ENCODE measurements at places on chromosomes 11 and 22.

DNA sequence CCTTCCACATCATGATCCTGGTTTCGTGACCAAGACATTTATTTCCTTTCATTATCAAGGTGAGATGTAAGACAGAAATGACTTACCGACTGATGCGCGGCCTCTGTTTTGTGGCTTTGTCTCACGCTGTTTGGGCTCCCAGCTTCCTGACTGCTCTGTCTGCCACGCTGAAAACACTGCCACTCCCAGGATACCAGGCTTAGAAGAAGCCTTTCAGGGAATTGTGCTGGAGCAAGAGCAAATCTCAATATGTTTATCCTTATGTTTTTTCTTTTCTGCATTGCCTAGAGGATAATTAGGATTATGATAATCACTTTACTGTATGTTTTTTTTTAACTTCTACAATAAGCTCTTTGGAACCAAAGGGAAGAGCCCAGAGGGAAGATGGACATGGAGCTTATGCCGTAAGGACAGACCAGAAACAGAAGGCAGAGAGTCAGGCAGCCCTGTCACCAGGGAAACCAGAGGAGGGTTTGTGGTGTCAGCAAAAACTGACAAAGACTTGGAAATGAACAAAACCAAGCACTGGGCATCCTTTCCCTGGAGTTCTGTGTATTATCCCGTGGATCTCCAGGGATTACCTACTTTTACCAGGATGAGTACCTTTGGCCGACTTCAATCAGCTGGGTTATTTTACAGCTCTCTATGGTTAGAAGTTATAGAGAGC is 68.2 kb upstream of the ISX start:
- DNase-seq = no peak

DNA sequence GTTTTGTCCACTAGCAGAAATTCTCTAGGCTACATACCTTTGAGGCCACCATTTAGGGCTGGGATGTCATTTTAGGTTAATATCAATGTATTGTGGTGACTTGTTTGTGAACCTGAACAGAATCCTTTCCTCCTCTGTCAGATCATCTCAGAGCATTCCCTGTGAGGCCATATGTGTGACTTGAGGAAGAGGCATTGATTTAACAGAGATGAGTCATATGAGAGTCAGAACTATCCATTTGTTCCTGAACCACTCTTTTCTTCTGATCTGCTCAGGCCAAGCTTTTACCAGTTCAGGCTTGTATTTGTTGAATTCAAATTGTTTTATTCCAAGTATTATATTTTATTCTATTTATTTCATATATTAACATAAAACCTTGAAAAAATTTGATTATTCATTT is 6.9 kb upstream of the OR4C6 start:
- DNase-seq = no peak

DNA sequence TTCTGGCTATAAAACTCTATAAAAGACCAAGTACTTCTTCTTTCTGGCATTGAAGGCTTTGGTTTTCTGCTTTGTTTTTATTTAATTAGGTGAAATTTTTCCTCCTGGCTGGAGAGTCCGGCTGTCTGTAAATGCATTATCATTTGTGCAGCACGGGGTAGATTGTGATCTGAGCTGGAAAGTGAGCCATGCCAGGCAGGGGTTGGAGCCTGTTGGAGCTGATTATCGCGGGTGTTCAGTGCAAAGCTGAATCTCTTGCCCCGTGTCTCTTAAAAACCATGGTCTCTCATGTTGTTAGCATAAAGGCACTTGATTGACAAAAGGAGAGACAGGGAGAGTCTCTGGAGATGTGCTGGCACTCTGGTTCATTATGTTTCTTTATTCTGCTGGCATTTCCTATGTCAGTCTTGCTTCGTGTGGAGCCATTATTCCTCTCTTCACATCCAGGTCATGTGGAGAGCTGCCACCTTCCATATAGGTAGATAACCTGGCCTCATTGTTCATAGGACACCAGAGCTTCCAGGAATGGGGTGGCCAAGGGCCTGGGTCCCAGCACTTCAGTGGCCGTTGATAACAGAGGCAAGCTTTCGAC is 75.2 kb downstream of the LDLRAD3 start:
- DNase-seq = no peak

DNA sequence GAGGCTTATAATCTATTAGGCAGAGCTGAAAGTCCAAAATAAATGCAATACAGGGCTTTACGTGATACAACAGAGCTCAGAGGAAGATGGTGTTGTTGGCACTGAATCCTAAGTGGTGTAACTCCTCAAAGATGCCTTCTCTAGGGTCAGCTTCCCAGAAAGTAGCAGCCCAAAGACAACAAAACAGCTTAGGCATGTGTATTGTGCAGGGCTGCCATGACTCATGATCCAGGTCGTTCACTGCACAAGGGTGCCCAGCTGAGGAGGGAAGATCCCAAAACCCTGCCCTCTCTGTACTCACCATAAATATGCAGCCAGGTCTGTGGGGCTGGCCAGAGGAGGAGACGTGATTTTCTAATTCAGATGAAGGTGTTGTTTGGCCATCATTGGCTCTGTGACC is 59.4 kb upstream of the NNMT start:
- no peak for DNase-seq

GRCh38 chr11:20632169-20632532 is 32.7 kb downstream of the SLC6A5 start:
- DNase-seq = no peak

- no peak for DNase-seq
Measured at GRCh38 chr22:20413217-20414058, 19.5 kb downstream of the ZNF74 start.

GRCh38 chr11:15074206-15075161 is 1.1 kb downstream of the CALCB start:
- peak; percentile 38 for DNase-seq

- DNase-seq = no peak
Measured at GRCh38 chr22:43114958-43115357, 4.4 kb downstream of the BIK start.

DNA sequence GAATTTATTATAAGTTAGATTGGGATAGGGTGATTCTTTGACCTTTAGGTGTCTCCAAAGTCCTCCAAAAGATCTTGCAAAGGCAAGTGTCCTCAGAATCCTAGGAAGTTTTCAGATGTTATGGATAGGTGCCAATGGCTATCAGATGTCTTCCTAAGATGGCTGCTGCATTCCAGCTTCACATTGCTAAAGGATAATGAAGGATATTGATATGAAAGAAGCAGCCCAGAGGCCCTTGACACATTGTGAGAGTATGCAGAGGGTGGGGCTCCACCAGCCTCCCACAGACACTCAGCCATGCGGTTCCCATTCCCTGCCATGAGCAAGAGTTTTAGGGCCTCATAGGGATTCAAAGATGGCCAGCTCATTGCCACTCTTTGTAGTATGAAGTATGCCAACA is 22.3 kb upstream of the GLYATL2 start:
- no peak for DNase-seq

DNA sequence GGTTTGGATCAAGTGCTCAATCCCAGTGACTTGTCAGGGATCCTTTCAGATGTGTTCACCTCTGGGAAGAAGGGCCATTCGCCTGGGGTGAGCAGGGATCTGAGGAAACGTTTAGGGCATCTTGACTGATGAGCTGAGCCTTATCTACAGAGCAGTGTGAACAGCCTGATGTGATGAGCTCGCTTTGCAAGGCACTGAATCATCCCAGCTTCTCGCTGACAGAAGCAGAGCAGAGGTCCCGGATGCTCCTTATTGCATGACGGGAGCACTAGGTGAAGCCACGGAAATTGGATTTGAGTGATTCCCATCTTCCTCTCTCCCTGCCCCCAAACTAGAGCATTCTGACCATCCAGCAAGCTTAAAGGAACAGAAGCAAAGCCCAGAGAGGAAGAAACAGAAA is 46.5 kb downstream of the SEZ6L start:
- DNase-seq = no peak

GRCh38 chr11:73398721-73399120 is 22.5 kb downstream of the RELT start:
- no peak for DNase-seq

GRCh38 chr11:69055598-69056516 is 7.1 kb downstream of the TPCN2 start:
- no peak for DNase-seq

DNA sequence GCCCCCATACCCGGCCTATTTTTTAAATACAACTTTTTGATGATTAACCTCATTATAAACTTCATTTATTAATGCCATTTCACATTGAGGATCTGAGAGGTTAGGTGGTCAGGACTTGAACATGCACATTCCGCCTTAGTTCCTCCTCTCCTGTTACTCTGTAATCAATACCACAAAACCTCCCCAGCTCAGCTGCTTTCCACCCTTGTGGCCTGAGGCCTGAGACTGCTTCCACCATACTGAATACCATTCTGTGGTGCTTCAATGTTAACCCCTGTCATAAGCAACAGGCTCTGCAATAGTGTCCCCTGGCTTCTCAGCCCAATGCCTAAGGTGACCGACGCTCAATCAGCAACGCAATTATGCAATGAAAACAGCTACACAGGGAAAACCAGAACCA is 405.4 kb downstream of the ETS1 start:
- no peak for DNase-seq

- peak; percentile 81 for DNase-seq
Measured at GRCh38 chr11:27319072-27319471, 43.9 kb downstream of the CCDC34 start.

GRCh38 chr22:24826710-24827285 is 20.8 kb downstream of the SGSM1 start:
- DNase-seq = no peak

DNA sequence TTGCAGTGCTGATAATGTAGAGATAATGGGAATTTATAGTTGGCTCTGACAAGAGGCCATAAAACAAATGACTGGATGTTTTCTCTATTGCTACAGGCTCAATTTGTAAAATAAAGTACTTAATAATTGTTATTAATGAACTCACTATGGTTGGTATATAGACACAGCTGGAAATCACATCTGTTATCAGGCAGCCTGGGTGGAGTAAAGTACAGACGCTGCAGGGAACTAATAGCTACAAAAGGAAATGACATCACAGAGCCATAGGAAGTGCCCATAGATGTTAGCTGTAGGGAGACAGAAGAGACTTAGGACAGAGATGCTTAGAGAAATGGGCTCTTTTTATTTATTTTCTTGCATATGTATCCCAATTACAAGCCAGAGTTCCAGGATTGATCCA is 81.0 kb upstream of the SNX19 start:
- DNase-seq = no peak

GRCh38 chr22:46008291-46008690 is 31.3 kb upstream of the WNT7B start:
- no peak for DNase-seq

GRCh38 chr22:46626911-46627805 is 7.0 kb downstream of the GRAMD4 start:
- DNase-seq = no peak

DNA sequence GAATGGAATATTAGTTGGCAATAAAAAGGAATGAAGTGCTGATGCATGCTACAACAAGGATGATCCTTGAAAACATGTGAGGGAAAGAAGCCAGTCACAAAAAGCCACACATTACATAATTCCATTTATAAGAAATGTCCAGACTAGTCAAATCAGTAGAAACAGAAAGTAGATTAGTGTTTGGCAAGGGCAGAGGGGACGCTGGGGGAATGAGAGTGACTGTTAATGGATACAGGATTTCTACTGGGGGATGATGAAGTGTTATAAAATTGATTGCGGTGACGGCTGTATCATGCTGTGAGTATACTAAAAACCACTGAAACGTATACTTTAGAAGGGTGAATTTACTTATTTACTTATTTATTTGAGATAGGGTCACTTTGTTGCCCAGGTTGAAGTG is 57.9 kb downstream of the C11orf58 start:
- DNase-seq = no peak

DNA sequence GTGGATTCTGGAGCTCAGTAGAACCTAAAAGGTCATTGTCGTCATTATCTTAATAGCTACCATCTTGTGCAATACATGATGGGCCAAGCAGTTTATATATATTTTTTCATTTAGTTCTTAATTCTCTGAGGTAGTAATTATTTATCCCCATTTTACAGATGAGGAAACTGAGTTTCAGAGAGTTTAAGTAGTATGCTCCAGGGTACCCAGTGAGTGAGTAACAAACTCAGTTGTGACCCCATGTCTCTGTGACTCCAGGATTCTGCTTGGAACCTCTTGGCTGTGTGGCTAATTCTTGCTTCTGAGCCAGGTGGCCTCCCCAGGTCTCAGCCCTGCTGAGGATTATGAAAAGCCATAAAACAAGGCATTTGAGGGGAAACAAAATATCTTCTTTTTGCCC is 82.6 kb downstream of the CEP164 start:
- no peak for DNase-seq

DNA sequence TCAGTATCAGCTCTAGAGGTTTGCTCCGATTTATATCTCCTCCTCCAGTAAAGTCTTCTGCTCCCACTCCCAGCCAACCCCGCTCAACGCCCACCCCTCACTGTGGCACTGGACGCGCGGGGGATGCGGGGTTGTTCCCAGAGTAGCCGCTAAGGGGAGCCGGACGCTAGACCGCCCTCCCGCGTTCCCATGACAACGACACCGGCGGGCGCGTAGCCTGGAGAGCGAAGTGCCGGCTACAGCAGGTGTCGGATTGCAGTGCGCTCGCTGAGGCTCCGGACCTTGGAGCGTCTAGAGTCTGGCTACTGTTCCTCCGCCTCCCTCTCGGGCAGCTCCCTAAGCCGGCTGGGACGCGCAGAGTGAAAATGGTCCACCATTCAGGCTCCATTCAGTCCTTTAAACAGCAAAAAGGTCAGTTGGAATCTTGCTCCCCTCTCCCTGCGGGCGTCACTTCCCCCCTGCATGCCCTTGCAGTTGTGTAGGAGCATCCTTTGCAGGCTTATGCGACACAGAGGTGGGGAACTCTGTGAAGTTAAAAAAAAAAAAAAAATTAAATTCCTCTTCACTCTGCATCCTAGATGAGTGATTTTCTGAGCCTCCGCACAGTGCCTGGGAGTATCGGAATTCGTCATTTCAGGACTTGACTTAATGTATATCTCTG is at the start of gene ANO3:
Gene ANO3, plus strand, starts transcription at position 220 of the 661 bp plus-strand sequence. Its CDS starts 146 bp downstream, at position 366.
- peak; percentile 66 for DNase-seq

DNA sequence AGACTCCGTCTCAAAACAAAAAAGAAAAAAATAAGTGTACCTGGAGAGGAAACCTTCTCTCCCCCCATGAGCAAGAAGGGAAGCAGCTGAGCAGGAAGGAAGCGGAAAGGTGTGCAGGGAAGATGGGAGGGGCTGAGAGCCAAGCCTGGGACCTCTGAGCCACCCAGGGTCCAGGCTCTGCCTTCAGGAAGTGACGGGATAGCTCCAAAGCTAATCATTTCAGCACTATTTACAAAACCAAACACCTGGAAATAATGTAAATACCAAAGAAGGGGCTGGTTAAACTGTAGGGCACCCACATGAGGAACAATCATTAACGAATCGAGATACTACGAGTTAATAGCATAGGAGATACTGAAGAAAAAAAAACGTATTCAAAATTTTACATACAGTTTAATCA is 27.9 kb downstream of the ARRB1 start:
- no peak for DNase-seq

- no peak for DNase-seq
Measured at GRCh38 chr11:119324189-119324588, 7.3 kb upstream of the MCAM start.

GRCh38 chr22:40791241-40791640 is 27.9 kb downstream of the SLC25A17 start:
- no peak for DNase-seq

DNA sequence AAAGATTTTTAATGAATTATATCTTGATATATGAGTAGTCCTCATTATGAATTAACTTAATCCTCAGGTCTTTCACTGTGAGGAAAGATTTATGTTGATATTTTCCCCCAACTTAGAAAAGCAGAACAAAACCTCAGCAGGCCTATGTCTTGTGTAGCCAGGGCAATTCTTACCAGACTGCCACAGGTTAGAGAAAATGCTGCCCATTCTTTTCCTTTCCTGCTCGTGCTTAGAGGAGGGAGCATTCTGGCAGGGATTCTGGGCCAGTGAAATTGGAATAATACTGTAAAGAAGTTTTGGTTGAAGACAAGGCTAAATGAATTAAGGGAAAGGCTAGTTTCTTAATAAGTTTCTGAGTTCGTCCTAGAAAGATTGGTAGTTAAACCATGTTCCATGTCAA is 56.6 kb downstream of the ZNRF3 start:
- no peak for DNase-seq
